ENCODE measurements at places on chromosomes 2 and 18.

DNA sequence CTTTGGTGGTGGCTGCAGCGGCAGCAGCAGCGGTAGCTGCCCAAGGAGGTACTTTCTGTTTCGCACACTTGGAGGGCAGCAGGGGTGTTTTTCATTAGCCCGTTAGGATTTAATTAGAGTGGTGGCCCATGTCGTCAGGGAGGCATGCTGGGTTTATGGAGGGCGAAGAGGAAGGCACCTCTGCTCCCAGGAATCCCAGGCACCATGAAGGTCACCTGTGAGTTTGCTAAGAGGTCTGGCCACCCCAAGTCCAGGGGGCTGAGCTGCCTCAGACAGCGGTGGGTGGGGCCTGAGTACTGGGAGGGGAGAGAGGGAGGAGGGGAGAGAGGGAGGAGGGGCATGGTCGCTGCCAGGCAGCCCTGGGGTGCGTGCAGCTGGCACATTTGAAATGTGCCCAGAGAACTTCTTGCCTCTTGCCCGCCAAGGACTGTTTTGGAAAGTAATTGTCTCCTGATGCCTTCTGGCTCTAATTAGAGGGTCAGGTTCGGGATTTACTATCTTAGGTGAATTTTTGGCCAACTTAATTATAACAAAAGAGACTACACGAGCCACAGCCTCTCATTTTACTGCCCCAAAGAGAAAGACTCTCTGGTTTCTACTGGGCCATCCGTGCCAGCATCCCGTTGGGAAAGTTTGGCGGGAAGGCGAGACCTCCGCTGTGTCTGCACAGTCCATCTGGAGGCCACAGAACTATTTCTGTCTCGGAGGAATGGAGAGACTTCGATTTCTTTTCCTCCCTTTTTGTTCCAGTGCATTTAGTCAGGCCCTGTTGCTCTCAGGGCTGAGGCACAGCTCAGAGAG is 62.0 kb downstream of the GLI2 start:
- no peak for DNase-seq

DNA sequence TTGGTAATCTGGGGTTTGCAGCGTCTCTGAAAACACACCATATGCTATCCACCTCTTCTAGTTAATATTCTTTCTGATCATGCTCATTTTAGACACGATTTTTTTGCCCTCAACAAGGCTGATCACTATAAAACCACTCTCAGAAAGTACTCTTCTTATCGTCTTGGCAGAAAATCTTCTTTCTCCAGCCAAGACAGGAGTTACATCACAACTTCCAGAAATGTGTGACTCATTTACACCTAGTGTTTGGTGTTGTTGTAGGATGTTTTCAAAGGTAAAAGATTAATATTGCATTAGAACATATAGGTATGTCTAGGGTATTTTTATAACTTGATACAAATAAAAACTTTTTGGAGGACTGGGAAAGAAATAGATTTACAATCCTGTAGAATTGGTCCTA is 138.5 kb upstream of the NETO1 start:
- DNase-seq, result no peak

DNA sequence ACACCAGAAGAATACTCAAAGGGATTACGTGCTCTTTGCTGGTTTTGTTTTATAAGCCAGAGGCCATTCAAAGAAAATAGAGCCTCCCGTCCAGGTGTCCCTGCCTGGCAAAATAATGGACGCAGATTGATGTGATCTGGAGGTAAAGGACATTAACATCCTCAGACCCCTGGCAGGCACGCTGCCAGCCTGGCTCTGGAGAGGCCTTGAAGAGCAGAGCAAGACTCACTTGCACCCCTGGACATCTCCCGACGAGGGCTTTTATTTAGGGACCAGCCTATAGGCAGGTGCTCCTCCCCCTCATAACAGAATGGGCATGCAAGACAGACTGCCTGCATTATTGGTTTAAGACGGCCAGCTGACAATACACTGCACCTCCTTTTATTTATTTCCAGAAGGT is 291.3 kb downstream of the BCL11A start:
- no peak for DNase-seq

DNA sequence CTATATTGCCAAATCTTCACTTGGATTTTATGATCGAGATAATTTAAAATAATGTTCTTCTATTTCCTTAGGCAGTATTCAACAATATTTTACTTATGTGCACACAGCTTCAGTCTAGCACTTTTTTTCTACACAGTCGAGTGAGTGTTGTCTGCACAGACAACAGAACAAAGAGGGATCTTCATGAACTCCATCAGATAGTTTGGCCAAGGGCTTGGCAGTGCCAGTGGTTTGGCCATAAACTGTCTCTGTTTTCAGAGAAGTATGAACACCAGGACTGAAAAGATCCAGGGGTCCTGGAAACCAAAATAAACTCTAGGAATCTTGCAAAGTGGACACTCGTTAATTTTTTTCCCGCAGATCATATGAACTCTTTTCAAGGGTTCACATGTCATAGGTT is 547.3 kb downstream of the PLCL1 start:
- no peak for DNase-seq

- DNase-seq, result no peak
These were observed 2.8 kb downstream of the NYAP2 start for GRCh38 chr2:225402210-225402776.

DNA sequence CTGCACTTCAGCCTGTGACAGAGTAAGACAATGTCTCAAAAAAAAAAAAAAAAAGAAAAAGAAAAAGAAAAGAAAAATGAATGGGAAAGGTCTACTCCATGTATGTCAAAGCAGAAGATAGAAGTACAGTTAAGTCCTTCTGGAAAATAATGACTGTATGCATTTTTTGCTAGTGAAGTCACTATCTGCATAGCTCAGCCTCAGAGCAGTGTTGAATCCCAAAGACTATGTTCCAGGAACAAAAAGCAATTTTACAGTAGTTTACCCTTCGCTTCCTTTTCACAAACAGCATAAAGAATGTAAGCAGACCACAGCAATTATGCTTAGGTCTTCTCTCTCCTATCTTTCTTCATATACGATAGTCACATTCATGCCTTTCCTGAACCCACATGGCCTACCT is 497.4 kb downstream of the CMPK2 start:
- DNase-seq, result no peak

DNA sequence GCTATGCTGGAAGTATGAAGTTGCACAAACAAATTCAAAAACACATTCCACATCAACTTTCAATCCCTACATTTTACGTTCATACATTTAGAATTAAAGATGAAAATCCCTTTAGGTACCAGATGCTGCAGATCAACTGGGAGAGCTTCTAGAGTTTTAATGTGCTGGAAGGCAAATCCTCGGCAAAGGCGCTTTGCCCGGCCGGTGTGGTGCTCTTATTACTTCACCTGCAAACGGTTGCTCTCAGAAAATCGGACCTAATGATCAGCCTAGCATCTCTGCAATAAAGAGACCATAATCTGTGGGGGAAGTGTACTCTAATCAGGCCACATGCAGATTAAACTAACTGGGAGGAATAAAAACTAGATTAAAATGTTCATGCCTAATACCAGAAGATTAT is 513.8 kb downstream of the ZEB2 start:
- DNase-seq, result no peak
